ENCODE measurements at places on chromosomes 1 and 21.

DNA sequence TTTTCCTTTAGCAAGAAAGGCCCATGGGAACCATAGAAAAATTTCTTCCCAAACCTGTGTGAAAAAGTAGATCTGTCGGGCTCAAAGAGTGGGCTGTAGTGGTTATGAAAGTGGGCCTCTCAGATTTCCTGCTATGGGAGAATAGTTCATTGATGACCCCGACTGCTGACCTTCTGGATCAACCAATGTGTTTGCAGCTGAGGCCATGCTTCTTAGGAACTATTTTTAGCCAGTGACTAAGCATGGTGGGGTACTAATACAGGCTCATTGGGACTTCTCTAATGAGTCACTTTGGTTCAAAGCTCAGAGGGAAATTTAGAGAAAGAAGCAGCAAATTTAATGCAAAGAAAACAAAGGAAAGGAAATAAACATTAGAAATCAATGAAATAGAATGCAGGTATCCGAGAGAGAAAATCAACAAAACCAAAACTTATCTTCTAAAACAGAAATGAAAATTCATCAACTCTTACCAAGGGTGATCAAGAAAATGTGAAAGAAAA is 12.6 kb upstream of the PSMA5 start:
- DNase-seq: no peak

DNA sequence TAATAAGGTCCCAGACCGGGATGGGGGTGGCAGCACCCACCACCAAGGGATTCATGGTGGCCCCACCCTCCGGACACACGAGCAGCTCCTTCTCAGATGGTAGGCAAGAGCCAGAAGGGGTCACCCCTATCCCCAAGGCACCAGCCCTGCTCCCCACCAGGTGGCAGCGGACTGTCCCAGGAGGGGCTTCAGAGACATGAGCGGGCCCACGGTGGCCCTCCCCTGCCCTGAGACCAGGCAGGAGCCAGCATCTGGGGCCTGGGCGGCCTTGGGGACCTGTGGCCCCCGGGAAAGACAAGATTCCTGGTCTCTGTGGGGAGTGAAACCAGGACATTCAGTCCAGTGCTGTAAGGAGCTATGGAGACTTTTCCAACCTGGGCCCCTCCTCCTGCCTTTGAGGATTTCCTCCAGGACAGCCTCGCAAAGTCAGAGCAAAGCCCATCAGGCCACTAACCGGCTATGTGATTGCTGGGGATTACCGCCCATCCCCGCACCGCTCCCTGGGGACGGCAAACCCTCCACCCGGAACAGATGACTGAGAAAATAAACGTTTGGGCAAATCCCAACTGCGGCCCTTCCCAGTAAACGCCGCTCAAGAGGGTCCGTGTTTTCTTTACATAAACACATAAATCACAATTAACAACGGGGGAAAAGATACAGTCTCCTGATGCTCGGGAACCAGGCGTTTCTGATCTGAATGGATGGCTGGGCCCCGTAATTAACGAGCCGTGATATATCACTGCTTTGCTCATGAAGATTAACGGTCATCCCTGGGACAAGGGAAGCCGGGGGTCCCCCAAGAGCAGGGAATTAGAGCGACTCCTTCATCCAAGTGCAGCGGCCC is 50.9 kb upstream of the ARHGEF16 start:
- DNase-seq: no peak

DNA sequence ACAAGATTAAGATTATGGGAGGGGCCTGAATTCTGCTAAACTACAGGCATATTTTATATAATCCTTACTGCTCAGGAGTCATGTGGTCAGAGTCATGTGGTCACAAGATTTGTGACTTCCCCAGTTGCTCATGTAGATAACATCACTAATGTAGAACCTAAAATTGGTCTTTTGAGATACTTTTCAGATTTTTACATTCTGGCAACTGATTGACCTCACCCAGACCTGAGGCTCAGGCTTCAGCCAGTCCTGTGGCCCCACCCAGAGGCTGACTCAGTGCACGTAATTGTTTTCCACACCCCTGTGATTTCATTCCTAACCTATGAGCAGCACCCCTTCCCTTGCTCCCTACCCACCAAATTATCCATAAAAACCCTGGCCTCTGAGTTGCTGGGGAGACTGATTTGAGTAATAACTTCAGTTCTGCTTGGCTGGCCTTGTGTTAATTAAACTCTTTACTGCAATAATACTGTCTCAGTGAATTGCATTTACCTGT is 41.7 kb upstream of the ZNF326 start:
- no peak for DNase-seq

- DNase-seq: no peak
Observed at GRCh38 chr1:52153010-52153409, 11.1 kb downstream of the ZFYVE9 start.

DNA sequence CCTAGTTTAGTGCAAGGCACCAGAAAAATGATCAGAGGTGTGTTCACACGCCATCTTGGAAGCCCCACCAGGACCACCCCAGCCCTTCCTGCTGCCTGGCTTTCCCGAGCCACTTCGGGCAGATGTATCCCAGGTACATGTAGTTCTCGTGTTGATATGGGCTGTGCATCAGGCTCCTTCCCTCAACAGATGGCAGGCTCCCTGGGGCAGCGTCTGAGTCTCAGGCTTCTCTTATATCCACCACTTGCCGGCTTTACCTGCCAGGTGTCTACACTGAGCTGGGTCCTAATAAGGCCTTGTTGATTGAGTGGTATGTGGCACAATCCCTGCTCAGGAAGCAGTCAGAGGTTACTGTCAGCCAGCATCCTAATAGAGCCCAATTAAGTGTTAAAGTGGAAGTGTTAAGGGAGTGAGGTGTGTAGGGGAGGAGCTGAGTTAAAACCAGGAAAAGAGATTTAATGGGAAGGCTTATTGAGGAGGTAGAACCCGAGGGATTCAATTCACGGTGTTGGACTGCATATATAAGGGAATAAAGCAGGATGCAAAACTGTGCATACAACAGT is 8.5 kb downstream of the GPA33 start:
- DNase-seq: no peak

DNA sequence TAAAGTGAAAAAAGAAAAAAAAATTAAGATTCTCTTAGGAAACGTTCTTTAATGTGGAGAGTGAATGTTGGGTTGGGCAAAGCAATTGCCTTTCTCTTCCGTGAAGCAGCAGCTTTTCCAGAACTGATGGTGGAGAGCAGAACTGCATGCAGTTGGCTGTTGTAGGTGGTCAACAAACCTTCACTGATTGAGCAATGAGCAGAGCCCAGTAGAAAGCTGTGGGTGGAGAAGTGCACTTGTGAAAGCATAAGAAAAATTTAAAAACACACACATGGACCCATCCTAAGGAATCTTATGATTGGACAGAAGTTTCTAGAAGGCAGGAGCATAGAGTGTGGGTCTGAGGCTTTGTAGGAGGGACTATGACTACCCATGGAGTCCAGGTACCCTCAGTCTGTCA is 4.5 kb downstream of the PRELP start:
- DNase-seq: no peak

DNA sequence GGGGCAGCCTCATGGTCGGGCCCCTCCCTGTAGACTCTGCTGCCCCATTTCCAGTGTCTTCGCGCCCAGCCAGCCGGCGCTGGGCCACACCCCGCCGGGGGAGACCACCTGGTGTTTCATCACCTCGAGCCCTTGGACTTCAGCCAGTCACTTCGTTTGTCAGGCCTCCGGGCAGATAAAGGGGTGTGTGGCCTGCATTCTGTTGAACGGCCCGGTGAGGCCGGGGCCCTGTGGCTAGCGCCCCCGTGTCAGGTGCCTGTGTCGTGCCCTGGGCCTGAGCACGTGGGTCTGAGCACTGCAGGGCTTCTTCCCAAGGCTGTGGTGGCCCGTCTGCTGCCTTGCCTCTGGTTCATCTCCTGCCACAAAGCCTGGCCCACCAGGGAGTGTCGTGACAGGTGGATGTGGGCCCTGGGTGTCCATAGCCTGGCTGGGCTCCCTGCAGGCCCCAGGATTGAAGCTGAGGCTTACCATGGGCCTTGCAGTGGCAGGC is 65.2 kb upstream of the DIP2A start:
- DNase-seq: no peak

DNA sequence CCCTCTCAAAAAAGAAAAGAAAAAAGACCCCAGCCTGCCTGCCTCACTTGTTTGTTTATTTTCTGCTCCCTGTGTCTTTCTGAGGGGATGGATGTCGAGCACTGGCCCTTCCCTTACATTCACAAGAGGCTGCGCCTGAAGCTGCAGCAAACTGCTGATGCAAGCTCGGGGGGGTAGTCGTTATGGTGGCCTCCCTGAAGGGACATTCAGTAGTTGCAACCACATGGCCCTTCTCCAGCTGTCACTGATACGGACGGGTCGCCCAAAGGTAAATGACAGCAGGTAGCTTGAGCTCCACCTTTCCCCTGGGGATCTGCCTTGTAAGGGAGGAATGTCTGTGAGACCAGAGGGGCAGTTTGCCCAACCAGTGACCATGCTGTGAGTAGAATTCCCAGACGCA is 17.7 kb downstream of the PLEKHM2 start:
- no peak for DNase-seq

- DNase-seq: no peak
Observed at GRCh38 chr1:4107291-4107690, 207.2 kb upstream of the C1orf174 start.

GRCh38 chr1:239861985-239862384 is 229.7 kb upstream of the FMN2 start:
- DNase-seq: no peak

GRCh38 chr1:118116401-118116800 is 68.6 kb downstream of the SPAG17 start:
- no peak for DNase-seq

DNA sequence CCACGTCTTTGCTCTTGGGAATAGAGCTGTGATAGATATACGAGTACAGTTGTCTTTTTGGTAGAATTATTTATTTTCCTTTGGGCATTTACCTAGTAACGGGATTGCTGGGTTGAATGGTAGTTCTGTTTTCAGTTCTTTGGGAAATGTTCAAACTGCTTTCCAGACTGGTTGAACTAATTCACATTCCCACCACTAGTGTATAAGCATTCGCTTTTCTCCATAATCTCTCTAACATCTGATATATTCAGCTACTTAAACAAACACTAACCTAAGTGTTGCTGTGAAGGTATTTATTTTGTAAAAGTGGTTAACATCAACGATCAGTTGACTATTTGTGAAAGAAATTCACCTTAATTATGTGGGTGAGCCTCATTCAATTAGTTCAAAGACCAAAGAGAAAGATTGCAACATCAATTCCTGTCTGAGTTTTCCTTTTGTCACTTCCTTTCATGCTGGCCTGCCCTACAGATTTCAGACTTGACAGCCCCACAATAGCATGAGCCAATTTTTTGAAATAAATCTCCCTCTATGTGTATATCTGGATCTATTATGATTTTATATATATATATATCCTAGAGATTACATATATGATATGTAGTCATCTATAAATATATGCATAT is 26.7 kb upstream of the DUSP10 start:
- no peak for DNase-seq

DNA sequence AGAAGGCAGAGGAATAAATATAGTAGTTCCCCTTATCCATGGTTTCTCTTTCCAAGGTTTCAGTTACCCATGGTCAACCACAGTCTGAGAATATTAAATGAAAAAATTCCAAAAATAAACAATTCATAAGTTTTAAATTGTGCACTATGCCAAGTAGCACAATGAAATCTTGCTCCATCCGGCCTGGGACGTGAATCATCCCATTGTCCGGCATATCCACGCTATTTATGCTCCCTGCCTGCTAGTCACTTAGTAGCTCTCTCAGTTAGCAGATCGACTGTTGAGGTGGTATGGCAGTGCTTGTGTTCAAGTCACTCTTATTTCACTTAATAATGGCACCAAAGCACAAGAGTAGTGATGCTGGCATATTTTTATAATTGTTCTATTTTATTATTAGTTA is 58.6 kb upstream of the ARHGAP29 start:
- no peak for DNase-seq

GRCh38 chr21:23624281-23624680 is 1983.0 kb downstream of the MRPL39 start:
- DNase-seq: no peak

DNA sequence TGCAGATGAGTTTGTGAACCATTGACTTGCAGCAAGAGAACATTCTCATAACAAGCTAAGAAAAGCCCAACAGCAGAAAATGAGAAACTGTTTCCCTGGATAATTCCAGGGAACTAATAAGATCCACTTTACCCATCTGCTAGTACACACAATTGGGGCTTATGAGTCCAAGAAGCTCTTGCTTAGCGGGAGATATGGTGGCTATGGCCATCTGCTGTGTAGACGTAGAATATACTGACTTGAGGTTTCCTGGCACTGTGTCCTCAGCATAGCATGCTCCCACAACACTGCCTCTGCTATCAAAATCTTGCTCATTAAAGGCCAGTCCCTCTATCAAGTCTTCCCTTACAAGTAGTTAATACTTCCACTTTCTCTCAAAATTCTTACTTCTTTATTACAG is 6.8 kb upstream of the RXRG start:
- DNase-seq: no peak

DNA sequence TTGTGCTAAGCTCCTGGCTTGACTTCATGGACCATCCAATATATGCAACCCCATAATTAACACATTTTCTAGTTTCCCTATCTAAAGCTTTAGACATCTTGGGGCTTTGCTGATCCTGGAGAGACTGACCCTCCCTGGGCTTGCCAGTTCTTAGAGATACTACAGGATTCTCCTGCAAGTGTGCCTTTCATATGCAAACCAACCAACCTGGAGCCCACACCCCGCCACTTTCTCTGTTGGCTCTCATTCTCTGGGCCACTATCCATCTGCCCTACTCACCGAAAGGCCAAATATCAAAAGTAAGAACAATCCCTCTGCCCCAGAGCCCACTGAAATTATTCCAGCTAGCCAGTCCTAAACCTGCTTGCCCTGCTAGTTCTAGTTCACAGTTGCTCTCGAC is 2.2 kb upstream of the GBP6 start:
- no peak for DNase-seq

- no peak for DNase-seq
Observed at GRCh38 chr21:26027696-26028095, 142.9 kb downstream of the APP start.

Data from stimulated activated CD8-positive, alpha-beta memory T cell treated with anti-CD3 and anti-CD28 coated beads, Interleukin-2, amount 100 ng/mL, for 1 hour (primary cell).